IMR-90 (cell line): ENCODE measurements at places on chromosomes 16 and 17. TPM values are rescaled to one million over a fixed set of nuclear protein-coding genes. Genes with fewer than 3 reads are reported as not detected.

- DNase-seq: no peak
Observed at GRCh38 chr17:52027081-52027480, 131.4 kb downstream of the CA10 start.

GRCh38 chr16:19245326-19245925 is 40.1 kb upstream of the CLEC19A start:
- no peak for DNase-seq

DNA sequence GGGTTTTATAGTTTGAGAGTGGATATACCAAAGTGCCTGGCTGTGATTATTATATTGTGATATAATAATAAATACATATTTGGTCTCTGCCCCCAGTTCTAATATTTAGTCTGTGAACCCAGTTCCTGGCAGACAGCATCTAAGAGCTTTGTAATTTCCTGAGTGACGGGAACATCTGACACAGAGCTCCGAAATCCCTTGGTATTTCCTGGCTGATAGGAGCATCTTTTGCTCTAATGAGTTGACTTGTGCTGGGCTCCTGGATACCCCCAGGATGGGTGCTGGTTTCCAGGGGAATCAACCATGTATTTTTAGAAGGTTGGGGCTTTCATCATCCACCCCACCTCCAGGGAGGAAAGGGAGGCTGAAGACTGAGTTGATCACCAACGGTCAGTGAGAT is 187.3 kb downstream of the CDH13 start:
- no peak for DNase-seq

DNA sequence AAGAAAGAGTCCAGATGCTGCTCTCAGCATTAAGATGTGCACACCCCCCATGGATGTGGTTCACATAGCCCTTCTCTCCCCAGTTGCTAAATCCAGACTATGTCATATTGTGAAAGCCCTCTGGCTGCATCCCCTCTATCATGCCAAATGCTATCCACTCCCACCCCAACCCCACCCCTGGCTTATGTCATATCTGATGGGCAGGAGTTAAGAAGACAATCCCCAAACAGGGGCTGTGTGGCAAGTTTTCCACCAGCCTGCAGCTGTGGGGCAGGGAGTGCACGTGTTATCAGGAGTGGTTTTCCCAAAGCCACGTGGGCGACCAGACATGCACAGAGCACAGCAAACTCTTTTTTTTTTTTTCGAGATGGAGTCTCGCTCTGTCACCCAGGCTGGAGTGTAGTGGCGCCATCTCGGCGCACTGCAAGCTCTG is 10.0 kb downstream of the FAM117A start:
- DNase-seq: no peak

DNA sequence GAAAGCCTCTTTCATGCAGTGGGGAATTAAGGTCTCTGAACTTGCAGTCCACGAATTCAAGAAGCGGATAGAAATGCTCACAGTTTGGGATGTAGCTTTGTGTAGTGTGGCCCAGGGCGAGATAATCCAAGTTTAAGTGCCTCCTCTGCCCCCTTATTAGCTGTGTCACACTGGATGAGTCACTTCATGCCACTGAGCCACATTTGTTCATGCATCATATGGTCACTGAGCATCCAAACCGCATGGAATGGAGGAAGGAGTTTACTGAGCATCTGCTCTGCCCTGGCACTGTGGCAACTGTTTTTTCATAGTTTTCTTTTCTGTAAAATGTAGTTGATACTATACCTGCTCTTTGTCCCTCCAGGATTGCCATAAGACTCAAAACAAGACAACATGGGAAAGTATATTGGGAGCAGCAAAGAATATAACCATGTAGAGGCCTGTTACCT is 15.1 kb upstream of the DHX8 start:
- peak; percentile 70 for DNase-seq

DNA sequence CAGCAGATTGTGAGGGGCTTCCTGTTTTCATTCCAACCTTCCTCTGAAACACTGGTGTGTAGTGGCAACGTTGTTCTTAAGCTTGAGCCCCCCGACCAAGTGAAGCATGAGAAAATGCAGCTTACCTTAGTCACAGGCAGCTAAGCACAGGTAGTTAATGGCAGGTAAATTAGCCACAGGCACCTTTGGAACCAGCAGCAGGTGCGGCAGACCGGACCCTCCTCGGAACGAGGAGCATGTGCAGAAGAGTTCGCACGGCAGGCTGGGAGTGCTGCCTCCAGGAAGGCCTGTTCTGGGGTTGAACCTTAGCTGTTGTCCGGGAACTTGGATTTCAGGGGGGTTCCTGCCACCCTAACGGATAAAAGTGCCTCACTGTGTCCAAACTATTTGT is 7.2 kb upstream of the IRF8 start:
- no peak for DNase-seq

DNA sequence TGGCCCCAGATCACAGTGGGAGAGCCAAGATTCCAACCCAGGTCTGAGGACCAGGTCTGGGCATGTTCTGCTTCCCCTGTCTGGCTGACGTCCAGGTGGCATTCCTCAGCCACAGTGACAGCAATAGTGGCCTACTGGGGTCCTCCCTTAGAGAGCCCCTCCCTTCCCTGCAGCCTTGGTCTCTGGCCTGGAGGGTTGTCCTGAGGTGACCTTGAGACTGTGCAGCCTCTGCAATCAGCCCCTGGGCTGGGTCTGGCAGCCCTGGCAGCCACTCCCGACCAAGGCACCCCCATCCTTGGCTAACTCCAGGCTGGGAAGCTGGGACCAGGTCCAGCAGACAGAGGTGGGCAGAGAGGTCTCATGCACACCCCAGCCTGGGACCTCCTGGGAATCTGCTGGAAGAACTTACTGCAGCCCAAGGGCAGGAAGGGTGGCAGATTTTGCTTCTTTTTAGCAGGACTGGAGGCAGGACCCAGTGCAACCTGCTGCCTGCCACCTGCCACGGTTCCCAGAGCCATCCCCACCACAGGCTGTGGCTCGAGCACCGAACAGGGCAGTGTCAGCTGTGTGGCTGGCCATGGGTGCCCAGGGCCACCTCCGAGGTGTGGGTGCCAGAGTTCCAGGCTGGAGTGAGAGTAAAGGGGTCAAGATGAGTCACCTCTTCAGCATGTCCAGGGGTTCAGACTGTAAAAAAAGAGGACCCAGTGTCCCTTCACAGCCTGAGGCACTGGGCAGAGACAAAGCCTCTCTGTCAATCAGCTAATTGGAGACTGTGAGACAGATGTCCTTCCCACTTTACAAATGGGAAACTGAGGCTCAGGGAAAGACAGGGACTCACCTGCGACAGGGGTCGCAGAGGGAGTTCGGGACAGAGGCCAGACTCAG is 12.6 kb downstream of the GRB7 start:
- DNase-seq: no peak

GRCh38 chr17:57861790-57862693 is 12.2 kb upstream of the MRPS23 start:
- DNase-seq: no peak

DNA sequence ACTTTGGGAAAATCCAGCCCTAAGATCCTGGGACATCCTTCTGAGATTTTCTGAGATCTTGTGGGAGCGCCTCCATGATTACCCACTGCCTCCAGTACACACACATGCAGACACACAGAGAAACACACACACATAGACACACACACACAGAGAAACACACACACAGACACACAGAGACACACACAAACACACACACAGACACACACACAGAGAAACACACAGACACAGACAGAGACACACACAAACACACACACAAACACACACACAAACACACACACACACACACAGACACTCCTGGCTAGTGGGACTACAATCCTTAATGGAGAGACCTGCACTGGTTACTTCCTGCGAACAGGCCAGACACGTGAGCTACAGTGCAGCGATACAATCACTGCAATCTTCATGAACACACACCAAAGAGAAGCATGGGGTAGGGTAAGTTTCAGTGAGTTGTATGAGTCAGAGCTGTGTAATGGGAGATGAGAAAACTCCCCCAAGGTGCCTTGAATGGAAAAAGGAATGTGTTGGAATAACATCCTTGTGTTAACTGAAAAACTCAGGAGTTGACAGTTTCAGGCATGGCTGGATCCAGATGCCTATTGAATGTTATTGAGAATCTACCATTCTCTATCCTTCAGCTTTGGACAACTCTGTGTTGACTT is 79.5 kb downstream of the SLC6A2 start:
- DNase-seq: no peak

DNA sequence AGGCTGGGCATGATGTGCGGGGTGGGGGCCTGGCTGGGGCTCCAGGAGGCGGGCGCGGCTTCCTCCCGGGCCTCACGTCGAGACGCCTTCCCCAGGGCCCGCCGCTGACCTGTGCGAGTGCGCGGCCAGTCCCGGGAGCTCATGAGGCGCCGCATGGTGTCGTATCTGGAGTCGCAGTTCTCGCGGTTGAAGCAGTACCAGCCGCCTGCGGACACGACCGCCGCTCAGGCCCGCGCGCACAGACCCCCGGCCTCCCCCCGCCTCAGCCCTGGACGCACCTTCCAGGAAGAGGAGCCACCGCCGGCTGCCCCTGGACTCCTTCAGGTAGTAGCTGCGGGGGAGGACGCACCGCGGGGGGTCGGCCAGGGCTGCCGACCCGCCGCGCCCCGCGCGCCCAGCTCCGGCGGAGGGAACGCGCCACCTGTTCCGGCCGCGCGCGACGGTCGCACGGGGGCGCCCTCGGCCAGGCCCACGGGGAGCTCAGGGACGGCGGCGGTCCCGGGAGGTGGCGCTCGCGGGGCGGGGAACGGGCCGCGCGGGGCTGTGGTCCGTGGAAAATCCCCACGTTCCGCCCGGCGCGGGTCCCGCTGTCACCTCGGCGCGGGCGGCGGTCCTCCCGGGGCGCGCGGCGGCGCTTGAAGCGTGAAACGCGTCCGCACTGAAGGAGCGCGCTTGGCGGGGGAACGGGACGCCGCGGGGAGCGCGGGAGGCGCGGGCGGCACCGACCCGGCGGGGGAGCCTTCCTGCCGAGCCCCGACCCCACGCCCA is 1.4 kb downstream of the NOTUM start:
- peak; percentile 24 for DNase-seq

- no peak for DNase-seq
Observed at GRCh38 chr17:35982409-35983191, 1.3 kb upstream of the CCL16 start.

GRCh38 chr17:17934806-17935205 is 37.4 kb downstream of the TOM1L2 start:
- DNase-seq: no peak

DNA sequence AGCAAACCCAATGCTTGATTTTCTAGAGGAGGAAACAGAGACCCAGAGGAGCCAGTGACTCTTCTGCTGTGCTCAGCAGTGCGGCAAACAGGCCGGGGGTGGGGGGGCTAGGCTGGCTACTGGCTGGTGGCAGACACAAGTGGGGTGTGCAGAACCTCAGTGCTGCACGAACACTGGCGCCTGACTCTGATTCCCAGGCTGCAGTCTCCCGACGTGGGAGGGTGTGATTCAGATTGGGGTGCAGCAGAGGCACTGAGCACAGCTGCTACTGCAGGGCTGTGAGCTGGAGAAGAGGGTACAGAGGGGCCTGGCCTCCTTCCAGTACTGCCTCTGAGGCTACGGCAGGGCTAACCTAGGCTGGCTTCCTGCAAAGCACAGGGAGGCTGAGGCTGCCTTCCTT is 8.1 kb downstream of the RPL19 start:
- DNase-seq: peak; percentile 53

DNA sequence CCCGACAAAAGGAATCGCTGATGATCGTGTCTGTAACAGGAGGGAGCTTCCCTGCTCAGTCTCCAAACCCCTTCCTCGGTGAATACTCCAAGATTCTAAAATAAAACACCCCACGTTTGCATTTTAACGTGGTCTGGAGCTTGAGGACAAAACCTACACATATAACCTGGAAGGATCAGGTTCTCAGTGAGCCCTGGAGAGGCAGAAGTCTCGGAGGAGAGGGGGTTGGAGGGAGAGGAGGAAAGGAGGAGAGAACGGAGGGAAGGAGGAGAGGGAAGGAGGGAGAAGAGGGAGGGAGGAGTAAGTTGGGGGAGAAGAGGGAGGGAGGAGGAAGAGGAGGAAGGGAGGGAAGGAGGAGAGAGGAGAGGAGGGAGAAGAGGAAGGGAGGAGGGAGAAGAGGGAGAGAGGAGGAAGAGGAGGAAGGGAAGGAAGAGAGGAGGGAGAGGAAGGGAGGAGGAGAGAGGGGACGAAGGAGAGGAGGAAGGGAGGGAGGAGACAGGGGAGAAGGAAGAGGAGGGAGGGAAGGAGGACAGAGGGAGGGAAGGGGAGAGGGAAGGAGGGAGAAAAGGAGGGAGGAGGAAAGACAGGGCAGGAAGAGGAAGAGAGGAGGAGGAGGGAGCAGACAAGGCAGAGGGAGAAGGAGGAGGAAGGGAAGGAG is 27.4 kb upstream of the GINS2 start:
- no peak for DNase-seq

GRCh38 chr17:56599088-56599487 is 5.6 kb downstream of the NOG start:
- DNase-seq: no peak

DNA sequence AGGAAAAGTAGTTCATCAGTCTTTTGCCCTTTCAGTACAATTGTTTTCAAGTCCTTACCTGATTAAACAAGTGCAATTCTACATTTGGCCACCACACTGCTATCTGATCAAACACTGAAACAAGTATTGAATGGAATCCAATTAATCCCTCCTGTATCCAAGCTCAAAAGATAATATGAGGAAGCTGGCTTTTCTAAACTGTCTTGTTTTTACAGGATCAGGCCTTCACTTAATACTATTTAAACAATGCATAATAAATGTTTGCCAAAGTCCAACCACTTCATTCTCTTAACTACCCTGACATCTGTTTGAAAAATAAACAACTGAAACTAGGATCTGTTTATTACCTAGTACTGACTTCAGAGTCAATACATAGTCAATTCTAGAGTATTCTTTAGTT is 131.6 kb downstream of the MRTFB start:
- no peak for DNase-seq

The IGFALS gene
- not detected in 2 replicates for total RNA-seq

The SPAG7 gene
- 50.2 and 52.2 TPM in 2 replicates for total RNA-seq

The MYCBPAP gene
- total RNA-seq: under 0.01 and 0.18 TPM in 2 replicates

The LPO gene
- total RNA-seq: not detected in 2 replicates

The NOG gene
- 11.7 and 13.1 TPM in 2 replicates for total RNA-seq

The TEKT5 gene
- not detected in 2 replicates for total RNA-seq

The BLTP2 gene
- 146 and 174 TPM in 2 replicates for total RNA-seq

The SLC12A3 gene
- total RNA-seq: not detected in 2 replicates

The MEOX1 gene
- total RNA-seq: 0.72 and 0.83 TPM in 2 replicates

The SRL gene
- under 0.01 TPM in 1 of 2 replicates, not detected in the other for total RNA-seq

The CACNA1H gene
- total RNA-seq: 1.6 and 1.7 TPM in 2 replicates

The XYLT1 gene
- 11.1 and 12.7 TPM in 2 replicates for total RNA-seq

The TEX19 gene
- under 0.01 and 0.28 TPM in 2 replicates for total RNA-seq
